ENCODE measurements at places on chromosomes 1 and 21. TPM values are rescaled to one million over a fixed set of nuclear protein-coding genes. Genes with fewer than 3 reads are reported as not detected.

KCNJ10 gene
- not detected for total RNA-seq

NCAM2 gene
- not detected for total RNA-seq

TMPRSS3 gene
- 2.1 TPM for total RNA-seq

DIPK1A gene
- total RNA-seq: 5.3 TPM

KCNJ6 gene
- not detected for total RNA-seq

Data from activated T-cell treated with anti-CD3 and anti-CD28 coated beads, Interleukin-2, amount 50 U/mL, for 4 hours (primary cell).